Peyer's patch (tissue), 4 donors: ENCODE measurements at places on chromosomes 4 and X.

DNA sequence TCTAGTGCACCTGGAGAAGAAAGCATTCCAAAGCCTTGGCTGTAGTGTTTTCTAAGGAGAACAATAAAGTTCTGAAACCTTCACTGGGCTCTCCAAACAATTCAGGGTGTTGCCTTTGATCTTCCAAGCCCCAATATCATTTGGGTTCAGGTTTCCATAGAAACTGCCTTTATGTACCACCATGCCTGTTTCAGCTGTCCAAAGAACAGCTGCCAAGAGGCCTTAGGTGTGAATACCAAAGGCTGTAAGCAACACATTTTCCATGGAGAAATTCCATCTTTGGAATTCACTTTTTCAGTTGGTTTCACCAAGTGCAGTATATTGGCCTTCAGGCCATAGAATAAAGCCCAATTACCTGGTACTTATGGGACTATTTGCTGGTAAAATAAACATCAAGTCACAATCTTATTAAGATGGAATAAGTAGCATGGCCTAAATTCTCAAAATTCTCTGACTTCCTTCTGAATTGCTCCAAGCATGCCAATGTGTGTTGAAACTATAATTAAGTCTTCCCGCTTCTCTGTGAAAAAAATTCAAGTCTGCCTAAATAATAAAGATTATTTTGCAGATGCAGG is 61.9 kb downstream of the COX18 start:
- no peak for DNase-seq
- H3K27me3 ChIP-seq, result no peaks in the 10 kb centered on the region
- no peak overlapping the region for H3K4me3 ChIP-seq
- H3K4me1 ChIP-seq, result no peaks in the 10 kb centered on the region
- no peak overlapping the region for H3K27ac ChIP-seq

DNA sequence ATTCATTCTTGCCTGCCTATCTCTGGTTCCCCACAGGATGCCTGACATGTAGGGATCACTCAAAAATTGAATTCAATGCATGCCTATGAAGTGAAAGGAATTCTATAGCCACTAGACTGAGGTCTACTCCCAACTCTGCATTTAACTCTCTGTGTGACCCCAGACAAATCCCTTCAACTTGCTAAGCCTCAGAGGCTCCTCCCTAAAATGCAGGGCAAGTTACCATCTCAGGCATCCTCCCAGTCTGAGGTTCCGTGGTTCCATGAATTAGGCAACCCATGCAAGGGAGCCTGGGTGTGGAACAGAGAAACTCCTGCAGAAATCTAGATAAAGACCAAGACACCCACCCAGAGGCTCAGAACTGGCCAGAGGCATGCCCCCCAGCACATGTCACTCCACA is 6.6 kb downstream of the SRPX start:
- no peak overlapping the region for H3K4me3 ChIP-seq
- DNase-seq, result no peak
- no peak overlapping the region for H3K27ac ChIP-seq
- no peaks in the 10 kb centered on the region for H3K27me3 ChIP-seq
- H3K4me1 ChIP-seq, result no peaks in the 10 kb centered on the region
- H3K36me3 ChIP-seq, result no peaks in the 10 kb centered on the region

GRCh38 chr4:110982486-110982885 is 359.6 kb upstream of the PITX2 start:
- H3K27ac ChIP-seq, result no peak overlapping the region
- no peaks in the 10 kb centered on the region for H3K4me1 ChIP-seq
- no peaks in the 10 kb centered on the region for H3K27me3 ChIP-seq
- no peaks in the 10 kb centered on the region for H3K36me3 ChIP-seq
- no peak for DNase-seq

GRCh38 chr4:106424426-106424825 is 55.8 kb upstream of the GIMD1 start:
- H3K36me3 ChIP-seq, result no peaks in the 10 kb centered on the region
- no peaks in the 10 kb centered on the region for H3K4me1 ChIP-seq
- no peaks in the 10 kb centered on the region for H3K27me3 ChIP-seq
- DNase-seq, result no peak
- H3K27ac ChIP-seq, result no peak overlapping the region

- no peak overlapping the region for H3K4me3 ChIP-seq
- DNase-seq, result no peak
- no peak overlapping the region for H3K27ac ChIP-seq
- H3K4me1 ChIP-seq, result no peaks in the 10 kb centered on the region
Observed at GRCh38 chrX:13894888-13895565, 78.1 kb upstream of the GPM6B start.

DNA sequence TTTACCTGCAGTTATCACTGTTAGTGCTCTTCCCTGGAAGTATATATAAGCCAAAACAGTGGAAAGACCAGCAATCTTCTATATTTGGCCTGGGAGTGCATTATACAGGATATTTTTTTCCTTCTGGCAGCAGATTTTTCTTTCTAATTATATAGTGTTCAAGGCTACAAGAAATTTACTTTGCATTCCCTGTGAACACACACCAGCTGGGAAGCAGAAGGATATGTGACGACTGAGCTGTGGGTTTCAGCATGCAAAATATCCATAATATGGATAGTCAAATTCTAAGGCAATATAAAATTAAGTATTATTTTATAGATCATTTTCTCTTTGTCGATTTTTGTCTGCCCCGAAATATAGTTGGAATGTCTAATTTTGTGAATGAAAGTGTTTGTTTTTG is 31.2 kb downstream of the GUCY1B1 start:
- no peaks in the 10 kb centered on the region for H3K4me1 ChIP-seq
- H3K36me3 ChIP-seq, result no peaks in the 10 kb centered on the region
- no peak for DNase-seq
- H3K27me3 ChIP-seq, result no peaks in the 10 kb centered on the region
- no peak overlapping the region for H3K27ac ChIP-seq
